ENCODE measurements at places on chromosomes 6 and 20.
A peak's percentile ranks its signal among the peaks of the same experiment; 100 is the strongest.

GRCh38 chr20:32018269-32019155 is 8.3 kb downstream of the CCM2L start:
- DNase-seq: no peak

DNA sequence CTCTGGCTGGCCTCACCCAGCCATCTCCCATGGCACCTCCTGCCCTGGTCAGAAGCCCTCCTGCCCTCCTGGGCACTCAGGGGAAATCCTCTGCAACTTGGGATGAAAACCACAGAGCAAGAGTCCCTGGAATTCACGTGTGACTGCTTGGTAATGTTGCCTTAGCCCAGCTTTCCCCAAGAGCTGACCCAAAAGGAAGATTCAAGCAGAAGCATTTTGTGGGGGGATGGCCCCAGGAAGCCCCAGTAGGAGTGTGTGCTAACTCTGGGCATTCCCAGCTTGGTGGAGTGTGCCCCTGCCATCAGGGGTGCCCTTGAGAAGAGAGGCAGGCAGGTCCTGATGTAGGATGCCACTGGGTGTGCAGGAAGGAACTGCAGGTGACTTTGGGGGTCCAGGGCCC is 35.5 kb downstream of the SNX5 start:
- DNase-seq: no peak

DNA sequence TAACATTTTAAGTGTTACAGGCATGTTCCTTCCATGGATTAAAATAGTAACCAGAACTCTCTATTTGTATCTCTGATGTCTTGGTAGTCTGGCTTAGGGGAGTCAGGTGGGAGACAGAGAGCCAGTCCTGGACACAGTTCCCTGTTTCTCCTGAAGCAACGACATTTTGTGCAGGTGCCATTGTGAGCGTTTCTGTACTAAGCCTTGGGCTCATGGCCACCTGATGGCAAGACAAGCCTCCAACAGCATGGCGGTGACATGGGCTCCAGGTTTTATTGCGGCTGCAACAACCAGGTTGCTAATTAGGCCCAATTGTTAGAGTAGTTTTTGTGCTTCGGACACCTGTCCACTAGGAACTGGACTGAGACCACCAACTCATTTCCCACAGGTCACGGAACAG is 105.3 kb downstream of the PRDM13 start:
- DNase-seq: no peak

- no peak for DNase-seq
These were observed 1830.0 kb upstream of the DEFB115 start for GRCh38 chr20:29427201-29428060.

DNA sequence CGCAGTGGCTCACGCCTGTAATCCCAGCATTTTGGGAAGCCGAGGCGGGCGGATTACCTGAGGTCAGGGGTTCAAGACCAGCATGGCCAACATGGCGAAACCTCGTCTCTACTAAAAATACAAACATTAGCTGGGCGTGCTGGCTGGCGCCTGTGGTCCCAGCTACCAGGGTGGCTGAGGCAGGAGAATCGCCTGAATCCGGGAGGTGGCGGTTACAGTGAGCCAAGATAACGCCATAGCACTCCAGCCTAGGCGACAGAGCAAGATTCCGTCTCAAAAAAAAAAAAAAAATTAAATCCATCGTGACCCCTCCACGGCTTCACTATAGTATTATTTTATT is 1.2 kb upstream of the CPNE1 start:
- no peak for DNase-seq

DNA sequence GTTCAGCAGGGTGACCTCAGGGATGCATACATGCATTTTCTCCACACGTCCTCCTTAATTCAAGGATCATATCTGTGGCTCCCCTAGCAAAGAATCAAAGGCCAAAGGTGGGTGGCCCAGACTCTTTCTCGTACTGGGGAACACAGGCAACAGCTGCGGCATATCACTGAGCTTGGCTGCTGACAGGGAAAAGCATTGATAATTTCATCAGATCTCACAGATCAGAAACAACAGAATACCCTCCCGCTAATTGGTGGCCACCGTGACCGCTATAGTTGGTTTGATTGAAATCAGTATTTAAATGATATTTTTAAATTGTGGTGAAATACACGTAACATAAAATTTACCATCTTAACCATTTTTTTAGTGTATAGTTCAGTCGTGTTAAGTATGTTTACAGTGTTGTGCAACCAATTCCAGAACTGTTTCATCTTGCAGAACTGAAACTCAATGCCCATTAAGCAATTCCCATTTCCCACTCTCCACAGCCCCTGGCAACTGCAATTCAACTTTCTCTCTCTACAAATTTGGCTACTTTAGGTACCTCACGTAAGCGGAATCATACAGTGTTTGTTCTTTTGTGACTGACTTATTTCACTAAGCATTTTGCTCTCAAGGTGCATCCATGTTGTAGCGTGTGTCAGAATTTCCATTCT is 74.7 kb upstream of the TMEM170B start:
- peak; percentile 57 for DNase-seq

DNA sequence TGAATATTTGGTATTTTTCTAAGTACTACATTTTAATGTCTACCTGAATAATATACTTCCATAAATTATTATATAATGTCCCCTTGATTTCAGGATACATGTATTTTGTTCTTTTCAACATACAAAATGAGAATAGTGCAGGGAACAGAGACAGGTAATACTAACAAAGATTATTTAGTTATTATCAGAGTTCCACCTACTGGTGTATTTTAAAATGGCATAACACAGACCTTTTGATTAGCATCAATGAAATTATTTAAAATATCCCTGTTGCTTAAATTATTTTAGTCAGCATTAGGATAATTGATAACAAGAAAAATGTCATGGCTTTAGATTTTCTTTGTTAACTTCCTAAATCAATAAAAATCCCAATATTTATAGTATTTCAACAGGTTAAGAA is 184.0 kb downstream of the PRDM13 start:
- DNase-seq: no peak

DNA sequence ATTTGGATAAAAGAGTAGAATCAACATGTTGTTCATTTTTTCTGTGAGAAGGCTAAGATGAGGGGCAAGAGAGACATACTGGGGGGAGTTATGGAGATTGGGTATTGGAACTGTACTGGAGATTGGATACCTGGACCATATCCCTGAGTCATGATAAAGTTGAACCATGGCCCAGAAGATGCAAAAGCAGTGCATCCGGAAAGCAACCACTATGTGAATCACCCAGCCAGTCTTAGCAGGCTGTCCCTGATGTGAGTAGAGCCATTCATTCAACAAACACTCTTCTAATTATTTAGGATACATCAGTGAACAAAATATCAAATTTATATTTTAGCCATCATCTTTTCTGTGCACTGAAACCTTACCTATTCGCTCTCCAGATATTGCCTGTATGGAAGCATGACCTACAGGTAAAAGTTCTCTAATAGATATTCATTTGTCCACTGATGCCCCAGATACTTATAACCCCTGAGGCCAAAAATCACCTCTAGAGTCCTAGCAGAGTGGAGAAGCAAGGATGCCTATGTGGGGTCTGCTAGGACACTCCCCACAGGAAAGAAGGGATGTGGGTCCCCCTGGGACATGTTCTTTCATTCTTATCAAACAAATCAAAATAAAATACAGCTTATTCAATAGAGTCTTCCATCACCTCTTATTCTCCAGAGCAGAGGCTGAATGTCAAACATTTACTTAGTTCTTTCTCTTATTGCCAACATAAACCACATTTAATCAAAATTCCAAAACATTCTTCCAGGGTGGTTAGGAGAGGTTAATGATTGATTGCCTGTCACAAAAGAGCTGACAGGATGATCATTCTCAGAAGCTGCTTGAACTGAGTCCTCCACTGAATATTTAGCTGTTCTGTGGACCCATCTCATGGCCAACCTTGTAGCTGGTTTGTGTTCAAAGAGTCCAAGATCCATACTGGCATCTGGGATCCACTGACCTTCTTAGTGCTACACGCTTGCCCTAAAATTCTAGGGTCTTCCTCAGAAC is 37.0 kb upstream of the PKHD1 start:
- no peak for DNase-seq

DNA sequence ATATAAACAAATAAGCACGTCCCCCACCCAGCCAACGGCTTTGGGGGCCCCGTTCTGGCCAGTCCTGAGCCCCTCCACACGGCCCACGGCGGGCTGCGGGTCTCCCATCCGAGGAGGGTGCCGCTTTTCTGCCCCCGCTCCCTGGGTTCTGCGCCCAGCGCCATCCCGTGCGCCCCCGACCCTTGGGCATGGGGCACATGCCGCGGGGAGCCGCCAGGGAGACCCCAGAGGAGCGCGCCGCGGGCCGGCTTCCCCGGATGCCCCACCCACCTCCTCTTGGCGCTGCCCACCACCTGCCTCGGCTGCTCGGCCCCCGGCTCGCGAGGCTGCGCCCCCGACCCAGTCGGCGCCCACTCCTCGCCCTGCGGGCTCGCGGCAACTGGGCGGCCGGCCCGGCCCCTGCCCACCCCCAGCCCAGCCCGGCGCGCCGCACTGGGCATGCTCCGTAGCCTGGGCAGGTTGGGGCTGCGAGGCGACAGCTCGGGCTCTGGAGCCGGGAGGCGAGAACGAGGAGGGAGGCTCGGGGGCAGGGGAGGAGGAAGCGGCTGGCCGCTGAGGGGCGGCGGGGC is 570 bp upstream of the PLCB4 start:
- DNase-seq: peak; percentile 50

DNA sequence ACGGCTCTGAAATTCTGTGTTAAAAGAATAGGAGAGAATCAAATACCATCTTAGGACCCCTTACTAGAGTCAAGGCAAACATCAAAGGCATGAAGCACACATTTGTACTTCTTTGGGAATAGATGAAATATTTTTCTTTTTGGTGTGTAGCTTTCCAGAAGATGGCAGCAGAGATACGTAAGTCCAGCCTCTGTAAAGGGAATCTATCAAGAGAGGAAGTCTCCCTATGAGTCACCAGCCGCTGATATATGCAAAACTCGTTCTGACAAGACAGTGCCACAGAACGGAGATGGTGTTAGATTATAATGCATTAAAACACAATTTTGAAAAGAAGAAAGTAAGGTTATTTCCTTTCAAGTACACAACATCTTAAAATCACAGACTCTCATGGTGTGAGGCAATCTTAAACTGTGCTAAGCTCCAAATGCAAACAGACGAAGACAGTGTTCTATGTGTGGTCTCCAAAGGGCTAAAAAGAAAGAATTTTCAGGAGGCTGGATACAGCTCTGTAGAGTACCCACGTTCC is 120.0 kb upstream of the AGPAT4 start:
- peak; percentile 88 for DNase-seq

DNA sequence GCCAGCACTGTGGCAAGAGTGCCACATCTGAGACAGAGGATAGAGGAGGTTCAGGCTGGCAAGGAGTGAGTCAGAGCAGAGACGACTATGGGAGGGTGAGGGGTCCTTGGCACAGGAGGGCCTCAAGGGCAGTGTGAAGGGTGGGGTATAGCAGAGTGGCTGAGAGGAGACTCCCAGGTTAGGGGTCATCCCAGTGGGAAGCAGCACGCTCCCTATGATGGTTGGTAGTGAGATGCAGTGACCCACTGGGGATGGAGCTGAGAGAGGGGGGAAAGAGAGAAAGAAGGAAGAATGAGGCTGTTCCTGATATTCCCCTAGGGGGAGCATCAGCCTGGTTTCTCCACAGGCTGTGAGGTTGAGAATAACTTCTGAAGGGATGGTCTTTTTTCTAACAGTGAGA is 97.3 kb downstream of the INSM1 start:
- no peak for DNase-seq

GRCh38 chr20:31896049-31896448 is 25.6 kb downstream of the TTLL9 start:
- no peak for DNase-seq

DNA sequence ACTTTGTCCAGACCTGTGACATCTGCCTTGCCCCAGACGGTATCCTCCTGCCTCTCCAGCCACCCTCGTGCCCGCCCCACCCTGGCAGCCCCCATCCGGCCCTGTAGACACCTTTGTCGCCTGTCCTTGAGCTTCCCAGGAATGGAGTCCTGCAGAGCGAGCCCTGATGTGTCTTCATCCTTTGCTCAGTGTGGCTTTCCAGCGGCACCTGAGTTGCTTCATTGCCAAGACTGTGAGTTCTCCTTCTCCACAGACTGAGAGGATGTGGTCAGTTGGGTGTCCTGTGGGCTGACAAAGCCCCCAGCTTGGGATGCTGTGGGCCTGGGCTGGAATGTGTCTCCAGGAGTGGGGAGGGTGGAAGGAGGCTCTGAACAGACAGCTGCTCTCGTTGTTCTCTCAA is 1.7 kb upstream of the CST4 start:
- no peak for DNase-seq

DNA sequence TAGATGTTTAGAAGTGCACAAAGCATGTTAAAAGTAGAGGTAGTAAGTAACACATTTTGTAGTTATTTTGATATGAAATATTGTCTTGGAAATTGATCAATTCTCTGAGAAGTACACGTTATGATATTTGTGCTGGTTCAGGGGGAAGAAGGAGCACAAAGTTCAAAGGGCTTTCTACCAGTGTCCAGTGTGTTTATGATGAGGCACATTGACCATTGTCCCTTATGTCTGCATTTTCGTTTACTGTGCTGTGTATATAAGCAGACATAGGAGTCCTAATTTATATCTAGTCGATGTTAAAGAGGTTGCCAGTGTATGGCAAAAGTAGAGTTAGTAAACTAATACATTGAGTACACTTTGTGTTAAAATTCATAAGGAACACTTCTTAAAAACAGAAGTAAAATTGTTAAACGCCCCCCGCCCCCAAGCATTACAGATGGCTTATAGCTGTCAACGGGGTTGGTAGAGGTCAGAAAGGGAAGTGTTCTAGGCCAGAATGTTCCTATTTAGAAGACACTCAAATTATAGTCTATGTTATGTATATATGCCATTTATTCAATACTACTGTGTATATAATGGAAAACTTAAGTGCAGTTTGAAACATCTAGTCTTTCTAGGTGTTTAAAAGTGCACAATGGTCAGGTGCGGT is 13.3 kb upstream of the HMGN4 start:
- DNase-seq: no peak

GRCh38 chr6:68729377-68729903 is 94.4 kb downstream of the ADGRB3 start:
- no peak for DNase-seq

DNA sequence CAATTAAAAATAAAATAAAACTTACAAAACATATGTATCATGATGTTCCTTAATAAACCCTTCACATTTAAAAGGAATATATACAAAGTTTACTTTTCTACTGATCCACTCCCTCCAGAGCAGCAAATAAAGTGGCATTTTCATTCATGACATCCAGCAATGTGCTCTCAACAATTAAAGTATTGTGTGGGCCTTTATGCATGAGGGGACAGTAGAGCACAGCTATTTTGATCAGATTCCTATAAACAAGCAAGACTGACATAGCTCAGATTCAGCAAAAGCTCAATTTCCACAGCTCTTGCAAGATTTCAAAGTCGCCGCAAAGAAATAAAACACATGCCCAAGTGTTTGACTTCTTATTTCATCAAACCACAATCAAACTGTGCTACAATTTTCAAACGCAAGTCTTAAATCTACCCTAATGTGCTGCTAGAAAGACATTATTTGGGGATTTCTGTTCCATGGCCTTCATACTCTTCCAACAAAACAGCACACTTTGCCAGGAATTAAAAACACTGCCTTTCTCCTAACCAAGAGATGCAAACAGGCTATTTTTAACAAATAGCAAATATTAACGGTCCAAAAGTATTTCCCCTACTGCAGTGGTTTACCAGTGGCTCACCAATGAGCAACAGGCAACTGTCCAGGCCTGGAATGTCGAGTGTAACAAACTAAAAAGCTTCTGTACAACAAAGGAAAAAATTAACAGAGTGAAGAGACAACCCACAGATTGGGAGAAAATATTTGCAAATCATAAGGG is 52.3 kb downstream of the MBOAT1 start:
- peak; percentile 2 for DNase-seq

- no peak for DNase-seq
These were observed 14.9 kb upstream of the BTN1A1 start for GRCh38 chr6:26485112-26485780.
